Endothelial cell (in vitro differentiated cells): ENCODE measurements at places on chromosomes 1 and 21. TPM values are rescaled to one million over a fixed set of nuclear protein-coding genes. Genes with fewer than 3 reads are reported as not detected.

DNA sequence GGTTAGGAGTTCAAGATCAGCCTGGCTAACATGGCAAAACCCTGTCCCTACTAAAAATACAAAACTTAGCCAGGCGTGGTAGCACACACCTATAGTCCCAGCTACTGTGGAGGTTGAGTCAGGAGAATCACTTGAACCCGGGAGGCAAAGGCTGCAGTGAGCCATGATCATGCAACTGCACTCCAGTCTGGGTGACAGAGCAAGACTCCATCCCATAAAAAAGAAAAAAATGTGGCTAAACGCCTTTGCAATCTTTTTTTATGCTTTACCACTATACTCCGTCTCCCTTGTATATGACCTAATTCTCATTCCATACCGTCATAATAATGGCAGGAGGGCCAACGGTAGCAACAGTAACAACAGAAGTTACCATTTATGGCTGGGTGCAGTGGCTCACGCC is 109.5 kb downstream of the ASH1L start:
- no peak for DNase-seq
- H3K27me3 ChIP-seq, result no peaks in the 10 kb centered on the region
- H3K4me3 ChIP-seq, result no peak overlapping the region
- H3K27ac ChIP-seq, result no peak overlapping the region
- peaks cover 3% of the 10 kb centered on the region for H3K36me3 ChIP-seq

DNA sequence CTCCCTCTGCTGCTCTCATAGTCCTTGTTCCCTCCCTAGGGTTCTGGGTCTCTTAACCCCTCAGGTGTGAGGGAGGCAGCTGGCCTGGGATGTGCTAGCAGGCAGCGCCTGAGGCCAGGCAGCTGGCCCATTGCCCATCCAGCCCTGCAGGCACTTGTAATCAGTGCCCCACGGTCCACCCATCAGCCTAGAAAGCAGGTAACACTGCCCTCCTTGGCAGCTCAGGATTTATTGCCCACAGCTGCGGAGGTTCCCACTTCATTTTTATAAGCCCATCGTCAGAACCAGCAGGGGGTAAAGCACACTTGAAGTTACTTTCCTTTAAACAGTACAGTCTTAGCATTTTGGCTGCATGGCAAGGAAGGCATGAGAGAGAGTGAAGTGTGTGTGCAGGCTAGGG is 70.6 kb downstream of the TMEM53 start:
- H3K36me3 ChIP-seq, result no peaks in the 10 kb centered on the region
- H3K27me3 ChIP-seq, result peaks cover 3% of the 10 kb centered on the region
- H3K4me3 ChIP-seq, result no peak overlapping the region

DNA sequence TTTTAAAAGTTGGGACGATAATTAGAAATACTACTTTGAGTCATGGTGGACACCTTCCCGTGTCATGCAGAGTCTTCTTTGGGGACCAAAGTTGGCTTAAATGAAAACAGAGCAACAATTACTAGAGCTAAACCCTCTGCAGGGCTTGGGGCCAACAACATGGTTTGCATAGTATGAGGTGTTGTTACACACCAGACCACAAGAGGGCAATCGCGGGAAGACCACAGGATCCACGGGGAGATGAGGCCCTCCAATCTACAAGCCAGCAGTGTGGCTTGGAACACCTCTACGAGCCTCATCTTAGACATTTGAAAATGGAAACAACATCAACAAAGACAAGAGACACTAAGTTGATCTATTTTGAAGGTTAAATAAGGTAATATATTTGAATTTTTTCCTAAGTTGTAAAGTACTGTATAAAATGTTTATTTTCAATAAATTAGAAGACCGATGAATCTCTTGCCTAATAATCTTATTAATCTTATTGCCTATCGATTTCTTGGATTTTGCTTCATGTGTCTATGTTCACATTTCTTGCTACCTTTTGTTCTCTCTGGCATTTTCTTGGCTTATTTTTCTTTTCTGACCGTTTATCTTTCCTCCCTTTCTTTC is 8.2 kb upstream of the SMCP start:
- peak; percentile 84 for DNase-seq
- no peak overlapping the region for H3K27ac ChIP-seq
- no peaks in the 10 kb centered on the region for H3K4me1 ChIP-seq
- H3K27me3 ChIP-seq, result no peaks in the 10 kb centered on the region
- H3K4me3 ChIP-seq, result no peak overlapping the region

GRCh38 chr21:37758982-37759381 is 157.3 kb downstream of the KCNJ6 start:
- H3K4me3 ChIP-seq, result no peak overlapping the region
- H3K27me3 ChIP-seq, result peaks cover 5% of the 10 kb centered on the region
- no peaks in the 10 kb centered on the region for H3K36me3 ChIP-seq
- H3K27ac ChIP-seq, result no peak overlapping the region
- peaks cover 17% of the 10 kb centered on the region for H3K4me1 ChIP-seq
- DNase-seq, result peak; percentile 57

DNA sequence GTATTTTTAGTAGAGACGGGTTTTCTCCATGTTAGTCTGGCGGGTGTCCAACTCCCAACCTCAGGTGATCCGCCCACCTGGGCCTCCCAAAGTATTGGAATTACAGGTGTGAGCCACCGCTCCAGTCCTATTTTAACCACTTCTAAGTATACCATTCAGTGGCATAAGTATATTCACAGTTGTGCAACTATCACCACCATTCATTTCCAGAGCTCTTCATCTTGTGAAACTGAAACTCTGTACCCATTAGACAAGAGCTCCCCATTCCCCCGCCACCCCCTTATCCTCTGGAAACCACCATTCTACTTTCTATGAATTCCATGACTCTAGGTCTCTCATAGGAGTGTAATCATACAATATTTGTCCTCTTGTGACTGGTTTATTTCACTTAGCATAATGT is 40.2 kb upstream of the CAMTA1 start:
- DNase-seq, result no peak
- H3K27ac ChIP-seq, result no peak overlapping the region
- H3K36me3 ChIP-seq, result no peaks in the 10 kb centered on the region
- no peaks in the 10 kb centered on the region for H3K4me1 ChIP-seq
- H3K4me3 ChIP-seq, result no peak overlapping the region

DNA sequence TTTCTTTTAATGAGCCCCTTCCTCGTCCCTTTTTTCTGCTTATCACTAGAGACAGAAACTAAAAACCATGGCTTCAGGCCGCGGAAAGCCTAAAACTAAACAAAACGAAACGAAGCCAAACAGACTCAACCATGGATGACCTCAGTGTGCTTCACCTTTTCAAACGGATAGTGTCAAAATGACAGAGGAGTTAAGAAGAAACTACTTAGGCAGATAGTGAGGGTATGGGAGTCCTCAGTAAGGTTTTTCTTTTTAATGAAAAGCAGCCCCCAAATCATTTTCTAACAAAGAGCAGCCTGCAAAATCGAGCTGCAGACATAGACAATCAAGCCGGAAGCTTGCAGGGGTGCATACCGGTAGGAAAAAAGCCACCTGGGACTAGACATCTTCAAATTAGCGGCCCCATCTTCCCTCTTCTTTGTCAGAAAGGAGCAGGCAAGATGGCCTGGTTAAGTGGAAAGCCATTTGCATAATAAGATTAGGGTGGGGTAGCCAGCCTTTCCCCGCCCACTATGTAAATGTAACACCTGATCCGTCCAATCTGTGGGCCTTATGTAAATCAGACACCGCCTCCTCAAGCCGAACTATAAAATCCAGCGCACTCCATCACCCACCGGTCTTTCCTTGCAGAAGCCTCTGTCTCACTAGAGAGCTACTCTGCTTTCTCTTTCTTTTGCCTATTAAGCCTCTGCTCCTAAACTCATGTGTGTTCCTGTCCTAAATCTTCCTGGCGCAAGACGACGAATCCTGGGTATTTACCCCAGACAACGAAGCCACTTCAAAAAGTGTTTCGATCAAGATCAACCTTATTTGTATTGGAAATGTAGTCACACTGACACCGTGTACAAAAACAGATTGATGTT is 6.2 kb upstream of the ERO1B start:
- no peak overlapping the region for H3K4me3 ChIP-seq
- no peaks in the 10 kb centered on the region for H3K36me3 ChIP-seq
- DNase-seq, result no peak
- peaks cover 2% of the 10 kb centered on the region for H3K27me3 ChIP-seq

GRCh38 chr1:7722670-7723012 is 48.5 kb upstream of the VAMP3 start:
- no peak overlapping the region for H3K27ac ChIP-seq
- H3K4me3 ChIP-seq, result no peak overlapping the region
- no peaks in the 10 kb centered on the region for H3K27me3 ChIP-seq
- DNase-seq, result no peak
- H3K4me1 ChIP-seq, result peaks cover 3% of the 10 kb centered on the region

- H3K4me1 ChIP-seq, result peaks cover 15% of the 10 kb centered on the region
- H3K27me3 ChIP-seq, result peaks cover 4% of the 10 kb centered on the region
- no peak overlapping the region for H3K4me3 ChIP-seq
- no peak overlapping the region for H3K27ac ChIP-seq
These were observed 2.9 kb upstream of the PSEN2 start for GRCh38 chr1:226867461-226868054.

GRCh38 chr1:160154790-160155189 is 3.4 kb downstream of the ATP1A4 start:
- H3K4me1 ChIP-seq, result no peaks in the 10 kb centered on the region
- no peak for DNase-seq
- H3K36me3 ChIP-seq, result no peaks in the 10 kb centered on the region
- H3K4me3 ChIP-seq, result no peak overlapping the region
- peaks cover 5% of the 10 kb centered on the region for H3K27me3 ChIP-seq

GRCh38 chr1:115317101-115318012 is 20.7 kb downstream of the NGF start:
- peaks cover 3% of the 10 kb centered on the region for H3K27me3 ChIP-seq
- H3K27ac ChIP-seq, result no peak overlapping the region
- DNase-seq, result no peak
- H3K4me3 ChIP-seq, result no peak overlapping the region

DNA sequence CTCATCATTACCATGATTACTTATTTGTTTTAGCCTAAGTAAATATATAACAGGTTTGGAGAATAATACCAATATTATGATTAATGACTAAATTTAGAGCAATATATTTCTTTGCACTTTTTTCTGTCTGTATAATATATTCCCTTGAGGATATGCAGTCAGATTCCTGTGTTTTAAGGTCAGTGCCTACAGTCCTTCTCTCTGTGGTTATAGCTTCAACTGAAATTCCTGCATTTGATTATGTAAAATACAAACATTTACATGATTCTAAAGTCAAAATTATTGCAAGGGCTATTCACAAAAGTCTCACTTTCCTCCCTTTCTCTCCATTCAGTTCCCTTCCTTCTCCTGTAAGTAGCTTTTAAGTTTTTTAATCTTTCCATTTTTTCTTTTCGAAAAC is 142.9 kb upstream of the COL6A1 start:
- H3K27me3 ChIP-seq, result peaks cover 5% of the 10 kb centered on the region
- DNase-seq, result no peak
- H3K27ac ChIP-seq, result no peak overlapping the region
- no peak overlapping the region for H3K4me3 ChIP-seq

DNA sequence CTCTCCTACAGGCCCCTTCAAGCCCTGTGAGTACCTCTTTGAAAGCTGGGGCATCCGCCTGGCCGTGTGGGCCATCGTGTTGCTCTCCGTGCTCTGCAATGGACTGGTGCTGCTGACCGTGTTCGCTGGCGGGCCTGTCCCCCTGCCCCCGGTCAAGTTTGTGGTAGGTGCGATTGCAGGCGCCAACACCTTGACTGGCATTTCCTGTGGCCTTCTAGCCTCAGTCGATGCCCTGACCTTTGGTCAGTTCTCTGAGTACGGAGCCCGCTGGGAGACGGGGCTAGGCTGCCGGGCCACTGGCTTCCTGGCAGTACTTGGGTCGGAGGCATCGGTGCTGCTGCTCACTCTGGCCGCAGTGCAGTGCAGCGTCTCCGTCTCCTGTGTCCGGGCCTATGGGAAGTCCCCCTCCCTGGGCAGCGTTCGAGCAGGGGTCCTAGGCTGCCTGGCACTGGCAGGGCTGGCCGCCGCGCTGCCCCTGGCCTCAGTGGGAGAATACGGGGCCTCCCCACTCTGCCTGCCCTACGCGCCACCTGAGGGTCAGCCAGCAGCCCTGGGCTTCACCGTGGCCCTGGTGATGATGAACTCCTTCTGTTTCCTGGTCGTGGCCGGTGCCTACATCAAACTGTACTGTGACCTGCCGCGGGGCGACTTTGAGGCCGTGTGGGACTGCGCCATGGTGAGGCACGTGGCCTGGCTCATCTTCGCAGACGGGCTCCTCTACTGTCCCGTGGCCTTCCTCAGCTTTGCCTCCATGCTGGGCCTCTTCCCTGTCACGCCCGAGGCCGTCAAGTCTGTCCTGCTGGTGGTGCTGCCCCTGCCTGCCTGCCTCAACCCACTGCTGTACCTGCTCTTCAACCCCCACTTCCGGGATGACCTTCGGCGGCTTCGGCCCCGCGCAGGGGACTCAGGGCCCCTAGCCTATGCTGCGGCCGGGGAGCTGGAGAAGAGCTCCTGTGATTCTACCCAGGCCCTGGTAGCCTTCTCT is 23.5 kb downstream of the UBE2T start:
- DNase-seq, result no peak
- peaks cover 3% of the 10 kb centered on the region for H3K27me3 ChIP-seq
- peaks cover 23% of the 10 kb centered on the region for H3K4me1 ChIP-seq
- H3K36me3 ChIP-seq, result no peaks in the 10 kb centered on the region
- no peak overlapping the region for H3K4me3 ChIP-seq

DNA sequence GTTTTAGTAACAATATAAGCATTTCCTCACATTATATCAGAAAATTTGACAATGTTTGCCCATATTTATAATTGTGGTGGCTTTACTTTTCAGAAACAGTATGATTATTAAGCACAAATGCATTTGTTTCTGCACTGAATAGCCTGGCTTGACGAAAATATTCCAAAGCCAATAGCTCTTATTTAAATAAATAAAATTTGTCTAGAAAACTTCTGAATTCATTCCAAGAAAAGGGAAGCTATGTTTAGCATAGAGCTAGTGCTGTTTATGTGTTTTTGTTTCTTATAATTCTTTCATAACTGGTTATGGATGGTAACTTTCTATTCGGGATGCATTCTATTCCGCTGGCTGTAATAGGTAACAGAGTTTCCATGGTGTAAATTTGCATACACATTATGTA is 268.6 kb downstream of the PTBP2 start:
- H3K36me3 ChIP-seq, result no peaks in the 10 kb centered on the region
- H3K4me1 ChIP-seq, result no peaks in the 10 kb centered on the region

CNKSR1 gene
- 10.0 TPM for total RNA-seq

SIK1 gene
- 1.8 TPM for total RNA-seq

PLPPR5 gene
- 1.1 TPM for total RNA-seq

SPRR1A gene
- total RNA-seq, result not detected
